Smooth muscle cell of the coronary artery (primary cell): ENCODE measurements at places on chromosomes 5 and 9. TPM values are rescaled to one million over a fixed set of nuclear protein-coding genes. Genes with fewer than 3 reads are reported as not detected.

The TMEM232 gene
- 1.4 and 4.6 TPM in 2 replicates for total RNA-seq

The LTC4S gene
- total RNA-seq: 1.3 and 1.8 TPM in 2 replicates

The OR1Q1 gene
- total RNA-seq: 0.08 and 1.2 TPM in 2 replicates

The ANKRD34B gene
- total RNA-seq: not detected in 2 replicates

The SPINK4 gene
- not detected in 2 replicates for total RNA-seq

The NXNL2 gene
- 0.23 and 0.45 TPM in 2 replicates for total RNA-seq

The MATR3 gene
- total RNA-seq: 166 and 196 TPM in 2 replicates

The PCDHGA8 gene
- total RNA-seq: 2.0 and 4.0 TPM in 2 replicates
